NCI-H146 (cell line): ENCODE measurements at places on chromosomes 7 and 10.

DNA sequence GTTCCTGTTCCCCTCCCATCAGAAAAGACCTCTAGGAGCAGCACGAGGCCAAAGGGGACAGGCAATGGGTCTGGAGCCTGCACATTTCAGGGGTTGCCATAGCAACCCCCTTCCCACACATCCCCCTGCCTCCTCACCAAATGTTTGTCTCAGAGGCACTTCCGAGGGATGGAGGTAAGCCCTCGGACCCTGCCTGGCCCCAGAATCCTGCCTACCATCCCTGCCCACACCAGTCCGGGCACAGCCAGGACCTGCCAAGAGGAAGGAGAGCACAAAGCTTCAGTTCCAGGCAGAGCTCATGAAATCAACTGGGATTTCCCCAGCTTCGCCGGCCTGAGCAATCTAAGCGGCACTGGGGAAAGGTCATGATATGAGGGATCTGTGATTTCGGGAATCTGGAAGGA is 175.0 kb upstream of the PLXNA4 start:
- no peak for DNase-seq

GRCh38 chr7:119335405-119335804 is 937.6 kb upstream of the KCND2 start:
- DNase-seq: no peak

DNA sequence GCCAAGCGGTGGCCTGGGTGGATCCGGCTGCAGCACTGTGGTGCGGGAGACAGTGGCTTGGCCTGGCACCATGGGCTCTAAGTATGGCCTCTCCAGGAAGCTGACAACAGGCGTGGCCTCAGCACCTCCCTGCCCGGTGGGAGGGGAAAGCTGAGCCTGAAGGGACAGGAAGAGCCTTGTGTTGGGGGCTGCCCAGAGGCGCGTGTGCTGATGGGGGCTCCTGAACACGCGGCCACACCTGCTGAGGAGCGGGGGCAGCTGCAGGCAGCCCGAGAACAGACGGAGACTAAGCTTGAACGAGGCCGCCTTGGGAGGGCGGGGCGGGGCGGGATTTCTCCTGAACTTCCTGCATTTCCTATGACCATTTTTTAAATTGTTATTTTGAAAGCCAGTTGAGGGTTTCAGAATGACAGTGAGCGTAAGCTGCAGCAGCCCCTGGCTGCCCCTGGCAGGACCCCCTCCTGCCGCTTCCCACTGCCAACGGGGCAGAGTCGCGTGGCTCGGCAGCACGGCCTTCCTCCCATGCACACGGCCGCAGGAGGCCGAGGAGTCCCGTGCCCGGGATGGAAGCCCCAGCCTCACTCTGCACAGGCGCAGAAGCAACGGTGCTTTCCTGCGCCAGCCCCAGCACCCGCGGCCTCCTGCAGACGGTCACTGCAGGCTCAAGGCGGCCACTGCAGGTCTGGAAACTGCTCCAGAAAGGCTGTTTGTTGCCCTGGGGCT is 43.2 kb downstream of the DPYSL4 start:
- DNase-seq: no peak

DNA sequence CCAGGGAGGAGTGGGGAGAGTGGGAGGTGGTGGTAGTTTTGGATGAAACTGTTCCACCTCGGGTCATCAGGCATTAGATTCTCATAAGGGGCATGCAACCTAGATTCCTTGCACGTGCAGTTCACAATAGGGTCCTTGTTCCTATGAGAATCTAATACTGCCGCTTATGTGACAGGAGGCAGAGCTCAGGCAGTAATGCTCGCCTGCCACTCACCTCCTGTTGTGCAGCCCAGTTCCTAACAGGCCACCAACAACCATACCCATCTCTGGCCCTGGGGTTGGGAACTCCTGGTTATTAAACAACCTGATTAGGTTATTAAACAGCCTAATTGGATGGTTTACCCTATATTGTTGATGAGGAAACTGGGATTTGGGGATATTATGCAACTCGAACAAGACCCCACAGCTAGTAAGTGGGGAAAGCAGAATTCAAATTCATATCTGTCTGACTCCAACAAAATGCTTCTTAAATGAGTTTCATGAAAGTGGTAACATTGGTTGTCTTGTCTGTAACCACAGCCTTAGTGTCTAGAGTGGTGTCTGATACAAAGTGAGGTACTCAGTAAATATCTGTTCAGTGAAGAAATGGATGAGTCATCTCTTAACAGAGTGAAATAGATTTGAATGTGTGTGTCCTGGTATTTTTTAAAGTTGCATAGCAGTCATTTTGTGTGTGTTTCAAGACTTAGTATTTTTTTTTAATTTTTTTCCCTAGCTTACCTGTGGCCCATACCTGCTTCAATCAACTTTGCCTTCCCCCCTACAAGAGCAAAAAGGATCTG is 101.6 kb downstream of the HECTD2 start:
- DNase-seq: no peak

GRCh38 chr10:64952042-64952441 is 1430.8 kb downstream of the REEP3 start:
- no peak for DNase-seq

DNA sequence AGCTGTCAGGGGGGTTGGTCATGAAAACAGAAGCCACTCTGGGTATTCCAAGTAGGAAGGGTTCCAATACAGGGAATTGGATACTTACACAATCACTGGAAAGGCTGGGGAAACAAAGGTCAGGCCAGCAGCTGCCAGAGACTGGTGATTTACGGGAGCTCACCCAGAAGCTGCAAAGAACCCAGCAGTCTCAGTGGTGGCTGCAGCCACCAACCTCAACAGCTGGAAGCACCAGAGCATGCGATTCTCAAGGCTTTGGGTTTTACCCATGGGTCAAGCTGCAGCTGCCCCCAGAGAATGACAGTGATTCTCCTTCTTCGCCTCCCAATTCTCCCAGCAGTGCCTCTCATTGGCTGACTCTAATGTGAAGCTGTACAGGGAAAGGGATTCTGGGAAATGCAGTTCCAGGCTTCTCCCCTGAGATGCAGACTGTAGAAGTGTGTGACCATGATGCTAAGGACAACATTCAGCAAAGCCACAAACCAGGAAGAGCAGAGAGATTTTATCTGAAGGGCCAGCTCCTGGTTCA is 107.2 kb upstream of the TCF7L2 start:
- no peak for DNase-seq
